ENCODE measurements at places on chromosomes 12 and 14.

- no peak for DNase-seq
Measured at GRCh38 chr14:75487155-75487671, 35.1 kb upstream of the BATF start.

DNA sequence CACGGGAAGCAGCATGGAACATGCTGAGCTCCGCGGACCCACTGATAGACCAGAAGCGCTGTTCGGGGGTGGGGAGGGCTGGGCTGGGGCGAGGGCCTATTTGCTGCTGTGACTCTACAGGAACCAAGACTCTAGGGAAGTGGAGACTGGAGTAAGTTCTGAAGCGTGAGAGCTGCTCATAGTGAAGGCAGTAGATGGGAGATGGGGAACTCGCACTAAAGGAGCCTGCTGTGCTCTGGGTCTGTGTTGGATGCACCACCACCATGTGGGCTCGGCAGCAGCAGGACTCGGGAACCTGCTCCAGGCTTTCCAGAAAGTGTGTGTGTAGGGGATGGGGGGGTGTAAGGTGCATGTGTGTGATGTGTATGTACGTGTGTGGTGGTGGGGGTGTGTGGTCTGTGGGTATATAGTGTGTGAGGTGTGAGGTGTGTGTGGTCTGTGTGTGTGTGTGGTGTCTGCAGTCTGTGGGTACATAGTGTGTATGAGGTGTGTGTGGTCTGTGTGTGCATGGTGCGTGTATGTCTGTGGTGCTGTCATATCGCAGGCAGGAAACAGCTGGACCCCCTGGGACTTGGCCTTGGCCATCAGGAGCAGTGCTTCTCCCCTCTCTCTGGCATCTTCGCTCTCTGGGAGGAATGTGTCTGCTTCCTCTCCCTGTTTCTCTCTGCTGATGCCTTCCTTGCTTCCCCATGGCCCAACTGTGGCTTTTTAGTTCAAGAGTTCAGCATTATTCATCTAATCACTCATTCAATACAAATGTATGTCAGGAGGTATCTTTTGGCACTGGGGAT lies 378.9 kb downstream of the FUT8 start:
- DNase-seq, result no peak

DNA sequence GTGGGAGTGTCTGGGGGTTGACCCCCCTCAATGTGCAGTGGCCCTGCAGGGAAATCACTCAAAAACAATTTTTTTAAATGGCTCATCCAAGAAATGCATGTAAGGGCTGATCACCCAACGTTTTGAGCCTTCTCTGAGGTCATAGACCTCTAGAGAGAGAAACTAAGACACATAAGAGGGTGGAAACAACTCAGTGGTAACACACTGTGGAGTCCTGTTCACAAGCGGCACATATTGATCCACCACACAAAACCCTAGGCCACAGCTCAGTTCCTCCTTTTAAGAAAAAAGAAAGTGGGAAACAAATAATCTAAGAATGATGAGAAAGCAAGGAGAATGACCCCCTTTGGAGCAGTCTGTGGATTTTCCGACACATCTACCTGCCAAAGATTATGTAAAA lies 83.0 kb upstream of the METAP2 start:
- no peak for DNase-seq

GRCh38 chr12:232731-233614 lies 19.0 kb upstream of the SLC6A12 start:
- DNase-seq, result no peak

DNA sequence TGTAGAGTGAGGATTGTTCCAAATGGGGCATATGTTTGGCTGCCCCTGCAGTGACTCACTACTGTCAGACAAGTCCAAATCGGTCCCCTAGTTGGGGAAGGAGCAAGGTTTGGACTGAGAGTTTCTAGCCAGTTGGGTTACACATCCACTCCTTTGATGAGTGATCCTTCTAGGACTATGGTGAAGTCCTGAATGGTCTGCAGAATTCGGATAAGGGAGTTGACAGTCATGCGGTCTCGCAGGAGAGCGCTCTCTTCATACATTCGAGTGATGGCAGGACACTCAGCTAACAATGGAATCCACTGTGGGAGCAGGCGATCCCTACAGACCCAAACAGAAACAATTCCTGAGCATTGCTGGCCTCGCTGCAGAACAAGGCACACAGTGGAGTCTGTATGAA lies 61.5 kb upstream of the SINHCAF start:
- no peak for DNase-seq

DNA sequence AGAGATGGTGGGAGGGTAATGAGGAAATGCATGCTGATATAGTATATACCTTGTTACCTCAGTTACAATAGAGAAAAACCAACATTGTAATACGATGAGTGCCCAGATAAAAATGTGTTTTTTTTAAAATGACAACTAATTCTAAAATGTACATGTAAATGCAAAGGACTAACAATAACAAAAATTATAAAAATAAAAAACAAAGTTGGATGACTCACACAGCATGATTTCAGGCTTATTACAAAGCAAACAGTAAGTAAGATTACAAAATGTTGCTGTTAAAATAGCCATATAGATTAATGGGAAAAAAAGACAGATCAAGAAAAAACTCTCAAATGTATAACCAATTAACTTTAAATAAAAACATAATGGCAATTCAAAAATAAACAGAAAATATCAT lies 1099.4 kb downstream of the FSCB start:
- no peak for DNase-seq
